Stimulated activated CD4-positive, alpha-beta T cell treated with anti-CD3 and anti-CD28 coated beads, Interleukin-1b, Interleukin-23, amount 100 ng/mL, for 48 hours (primary cell): ENCODE measurements at places on chromosomes 13 and 19.

DNA sequence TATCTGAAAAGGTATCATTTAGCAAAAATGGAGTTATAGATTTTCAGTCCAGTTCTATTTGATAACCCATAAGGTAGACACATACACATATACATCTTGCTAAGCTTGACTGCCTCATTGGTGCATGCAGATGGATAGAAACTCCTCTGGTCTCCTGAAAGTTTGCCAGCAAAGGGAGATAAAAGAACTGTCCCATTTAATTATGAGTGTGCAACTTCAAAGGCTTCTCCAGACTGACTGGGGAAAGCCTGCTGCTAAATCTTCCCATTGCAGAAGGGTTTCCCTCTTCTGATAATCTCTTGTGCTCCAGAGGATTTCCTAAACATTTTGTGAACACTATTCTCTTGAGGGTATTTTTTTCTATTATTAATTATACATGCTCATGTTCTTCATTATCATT, 131.9 kb downstream of the ITGBL1 start:
- DNase-seq, result no peak

DNA sequence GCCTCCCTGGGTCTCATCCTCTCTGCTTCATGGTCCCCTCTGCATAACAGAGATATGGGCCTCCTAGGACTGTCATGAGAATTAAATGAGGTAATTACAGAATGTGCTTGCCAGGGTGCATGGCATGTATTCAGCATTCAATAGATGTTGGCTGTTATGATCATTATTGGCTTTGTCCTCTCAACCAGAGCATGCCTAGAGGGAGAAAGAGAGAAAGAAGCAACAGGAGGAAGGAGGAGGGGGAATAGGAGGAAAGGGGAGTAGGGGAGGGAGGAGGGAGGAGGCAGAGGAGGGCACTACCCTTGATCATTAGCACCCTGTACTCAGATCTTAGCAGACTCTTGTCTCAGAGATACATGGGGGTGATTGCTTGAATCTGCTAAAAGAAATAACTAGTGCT, 41.0 kb upstream of the SIAH3 start:
- no peak for DNase-seq

DNA sequence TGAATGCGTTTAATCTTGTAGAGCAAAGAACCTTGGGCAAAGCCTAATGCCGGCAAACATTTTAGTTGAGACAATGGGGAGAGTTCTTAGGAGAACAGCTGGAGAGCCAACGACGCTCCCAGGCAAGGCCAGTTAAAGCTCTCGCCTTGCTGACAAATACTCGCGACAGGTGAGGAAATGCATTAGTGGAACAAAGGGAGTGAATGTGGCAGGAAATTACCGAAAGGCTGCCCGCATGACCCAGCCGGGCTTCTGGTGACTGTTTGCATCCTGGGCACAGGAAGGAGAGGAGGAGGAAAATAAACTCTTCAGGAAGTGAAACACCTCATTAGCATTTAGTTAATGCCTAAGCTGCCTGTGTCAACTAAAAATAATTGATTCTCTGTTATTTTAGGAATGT, 74.6 kb downstream of the SHISA2 start:
- no peak for DNase-seq

GRCh38 chr13:20291675-20292074, 59.6 kb upstream of the GJB6 start:
- DNase-seq, result no peak

DNA sequence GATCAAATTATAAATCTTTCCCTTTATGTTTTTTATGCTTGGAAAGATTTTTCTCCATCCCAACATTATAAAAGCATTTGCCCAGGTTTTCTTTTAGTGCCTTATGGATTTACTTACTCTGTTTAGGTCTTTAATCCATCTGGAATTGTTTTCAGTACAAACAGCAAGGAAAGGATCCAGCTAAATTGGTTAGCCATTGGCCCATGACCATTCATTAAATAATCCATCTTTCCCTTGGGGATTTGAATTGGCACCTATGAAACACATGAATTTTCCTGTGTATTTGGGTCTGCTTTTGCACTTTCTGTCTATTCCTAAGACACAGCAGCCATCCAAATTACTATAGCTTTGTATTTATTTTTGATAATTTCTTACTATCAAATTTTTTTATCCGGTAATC, 28.8 kb upstream of the SHKBP1 start:
- DNase-seq, result no peak

- DNase-seq, result no peak
Observed at GRCh38 chr13:22252281-22252830, 581.5 kb downstream of the FGF9 start.

- DNase-seq, result no peak
Observed at GRCh38 chr13:72884101-72884500, 102.2 kb downstream of the PIBF1 start.
